Endodermal cell (in vitro differentiated cells): ENCODE measurements at places on chromosomes 1 and 21. TPM values are rescaled to one million over a fixed set of nuclear protein-coding genes. Genes with fewer than 3 reads are reported as not detected.
A peak's percentile ranks its signal among the peaks of the same experiment; 100 is the strongest.

GRCh38 chr1:168903237-168903830 is 174.3 kb upstream of the DPT start:
- H3K36me3 ChIP-seq = no peaks in the 10 kb centered on the region
- DNase-seq = no peak
- H3K4me1 ChIP-seq = no peaks in the 10 kb centered on the region

DNA sequence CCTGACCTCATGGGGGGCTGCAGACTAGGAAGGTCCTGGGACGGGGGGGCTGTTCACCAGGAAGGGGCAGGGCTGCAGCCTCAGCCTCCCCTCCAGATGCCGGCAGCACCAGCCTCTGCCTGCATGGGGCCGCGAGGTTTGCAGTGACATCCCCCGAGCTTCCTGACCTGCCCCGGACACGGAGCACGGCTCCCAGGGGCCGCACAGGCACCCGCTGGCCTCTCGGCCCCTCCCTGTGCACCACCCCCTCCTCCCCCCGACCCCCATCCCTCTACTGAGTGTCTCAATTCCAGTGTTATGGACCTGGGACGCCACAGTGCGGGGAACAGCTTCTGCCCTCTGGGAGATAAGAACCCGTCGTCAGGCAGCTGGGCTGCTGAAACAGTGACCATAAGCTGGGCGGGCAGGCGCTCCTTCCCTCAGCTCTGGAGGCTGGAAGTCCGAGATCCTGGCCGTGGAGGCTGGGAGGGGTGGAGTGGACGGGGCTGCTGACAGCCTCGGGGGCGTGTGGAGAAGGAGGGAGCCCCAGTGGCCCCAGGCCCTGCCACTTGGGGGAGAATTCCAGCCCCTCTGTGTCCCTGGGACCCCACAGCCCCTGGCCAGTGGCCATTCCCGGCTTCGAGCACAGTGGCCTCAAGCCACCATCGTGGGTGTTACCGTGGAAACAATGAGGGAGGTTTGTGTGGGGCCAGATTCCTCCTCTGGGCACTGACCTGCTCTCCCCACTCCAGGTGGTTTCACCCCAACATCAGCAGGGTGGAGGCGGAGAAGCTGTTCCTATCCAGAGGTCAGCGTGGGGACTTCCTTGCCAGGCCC is 11.6 kb downstream of the RNF223 start:
- H3K27me3 ChIP-seq = peaks cover 70% of the 10 kb centered on the region
- H3K4me1 ChIP-seq = no peaks in the 10 kb centered on the region
- no peak overlapping the region for H3K4me3 ChIP-seq

- DNase-seq = no peak
- H3K27me3 ChIP-seq = no peaks in the 10 kb centered on the region
- no peak overlapping the region for H3K4me3 ChIP-seq
- H3K36me3 ChIP-seq = no peaks in the 10 kb centered on the region
- H3K27ac ChIP-seq = no peak overlapping the region
Measured at GRCh38 chr1:169259816-169260215, 107.8 kb downstream of the NME7 start.

DNA sequence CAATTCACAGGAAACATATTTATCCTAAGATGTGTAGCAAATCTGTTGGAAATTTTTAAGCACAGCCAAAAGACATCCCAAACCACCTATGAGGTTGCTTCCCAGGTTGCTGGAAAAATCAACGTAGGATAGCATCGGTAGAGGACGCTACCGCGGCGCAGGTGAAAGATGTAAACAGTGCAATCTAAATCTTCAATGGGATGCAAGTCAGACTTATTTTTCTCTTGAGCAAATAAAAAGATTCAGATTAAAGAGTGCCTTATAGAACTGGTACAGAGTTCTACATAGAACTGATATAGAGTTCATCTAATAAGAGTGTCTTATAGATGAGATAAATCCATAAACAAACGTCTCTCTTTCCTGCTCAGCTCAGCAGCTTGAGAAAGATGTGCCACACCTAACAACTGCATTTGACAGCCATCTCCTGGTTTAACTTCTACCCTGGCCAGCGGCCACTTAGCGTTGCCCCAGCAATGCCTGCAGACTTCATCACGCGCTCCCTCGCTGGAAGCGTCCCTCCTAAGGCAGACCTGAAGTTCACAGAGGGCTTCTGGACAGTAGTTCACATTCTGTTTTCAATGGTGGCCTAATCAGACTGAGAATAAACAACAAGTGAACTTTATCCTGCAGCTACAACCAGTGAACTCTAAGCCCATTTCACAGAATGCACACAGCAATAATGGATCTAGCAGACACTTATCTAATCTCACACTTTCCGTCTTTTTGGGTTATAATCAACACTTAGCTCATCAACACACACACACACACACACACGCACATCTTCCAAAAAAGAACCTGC is 164.5 kb downstream of the TOMM20 start:
- DNase-seq = no peak
- no peaks in the 10 kb centered on the region for H3K36me3 ChIP-seq
- H3K27ac ChIP-seq = no peak overlapping the region

- H3K4me1 ChIP-seq = no peaks in the 10 kb centered on the region
- H3K27me3 ChIP-seq = no peaks in the 10 kb centered on the region
- H3K36me3 ChIP-seq = no peaks in the 10 kb centered on the region
- DNase-seq = no peak
Measured at GRCh38 chr1:179476484-179476883, 99.3 kb downstream of the NPHS2 start.

DNA sequence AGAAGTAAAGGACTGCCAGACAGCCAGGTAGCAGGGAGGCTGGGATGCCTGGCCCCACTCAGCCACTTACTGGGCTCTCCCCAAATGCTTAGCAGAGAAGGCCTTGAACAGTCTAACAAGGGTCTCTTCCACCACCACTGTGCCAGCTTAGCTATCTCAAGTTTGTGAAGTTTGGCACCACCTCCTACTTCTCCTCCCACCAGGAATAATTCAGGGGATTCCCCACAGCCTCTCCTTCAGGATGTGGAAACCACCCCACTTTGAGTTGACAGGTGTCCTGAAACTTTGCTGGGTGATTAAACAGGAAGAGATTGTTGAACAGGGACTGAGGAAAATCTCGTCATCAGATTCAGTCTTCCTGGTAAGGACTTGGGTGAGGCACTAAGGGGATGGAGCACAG is 59.4 kb upstream of the ATP1B1 start:
- no peaks in the 10 kb centered on the region for H3K27me3 ChIP-seq
- H3K27ac ChIP-seq = no peak overlapping the region
- DNase-seq = no peak
- no peaks in the 10 kb centered on the region for H3K36me3 ChIP-seq
- no peaks in the 10 kb centered on the region for H3K4me1 ChIP-seq
- no peak overlapping the region for H3K4me3 ChIP-seq

DNA sequence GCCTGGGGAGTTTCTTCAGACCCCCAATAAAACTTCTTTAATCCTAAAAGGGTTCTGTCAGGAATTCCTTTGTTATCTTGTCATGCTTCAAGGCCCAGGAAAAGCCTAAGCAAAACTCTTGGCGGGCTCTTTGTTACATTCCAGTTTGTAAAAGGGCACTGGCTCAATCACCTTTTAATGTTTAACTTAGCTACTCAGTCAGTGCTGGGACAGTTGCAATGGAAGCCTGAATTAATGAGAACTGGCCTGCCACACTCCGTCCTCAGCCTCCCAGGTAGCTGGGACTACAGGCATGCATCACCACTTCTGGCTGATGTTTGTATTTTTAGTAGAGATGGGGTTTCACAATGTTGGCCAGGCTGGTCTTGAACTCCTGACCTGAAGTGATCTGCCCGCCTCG is 21.3 kb upstream of the ASB17 start:
- H3K27ac ChIP-seq = no peak overlapping the region
- H3K4me3 ChIP-seq = no peak overlapping the region
- H3K36me3 ChIP-seq = no peaks in the 10 kb centered on the region
- peaks cover 2% of the 10 kb centered on the region for H3K4me1 ChIP-seq

GRCh38 chr1:246790364-246790763 is 66.2 kb downstream of the SCCPDH start:
- H3K27me3 ChIP-seq = no peaks in the 10 kb centered on the region
- no peak overlapping the region for H3K4me3 ChIP-seq
- H3K36me3 ChIP-seq = no peaks in the 10 kb centered on the region
- no peak for DNase-seq
- H3K4me1 ChIP-seq = no peaks in the 10 kb centered on the region

DNA sequence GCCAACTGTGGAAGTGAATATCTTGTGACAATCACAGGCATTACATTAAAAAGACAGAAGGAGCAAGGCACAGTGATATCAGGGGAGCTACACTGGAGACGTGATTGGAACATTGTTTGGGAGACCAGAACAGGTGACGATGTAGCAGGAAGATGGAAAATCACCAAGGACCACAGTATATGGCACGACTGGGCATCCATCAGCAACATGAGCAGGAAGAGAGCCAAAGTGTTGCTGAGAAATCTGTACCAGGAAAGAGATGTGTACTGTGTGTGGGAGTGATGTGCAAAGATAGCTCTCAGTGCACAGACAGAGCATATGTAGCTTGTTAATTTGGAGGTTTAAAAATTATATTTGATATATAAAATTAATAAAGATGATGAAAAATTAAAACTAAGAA is 790.6 kb upstream of the ADGRL2 start:
- DNase-seq = no peak
- no peaks in the 10 kb centered on the region for H3K36me3 ChIP-seq
- H3K27ac ChIP-seq = no peak overlapping the region
- no peaks in the 10 kb centered on the region for H3K27me3 ChIP-seq
- peaks cover 11% of the 10 kb centered on the region for H3K4me1 ChIP-seq

DNA sequence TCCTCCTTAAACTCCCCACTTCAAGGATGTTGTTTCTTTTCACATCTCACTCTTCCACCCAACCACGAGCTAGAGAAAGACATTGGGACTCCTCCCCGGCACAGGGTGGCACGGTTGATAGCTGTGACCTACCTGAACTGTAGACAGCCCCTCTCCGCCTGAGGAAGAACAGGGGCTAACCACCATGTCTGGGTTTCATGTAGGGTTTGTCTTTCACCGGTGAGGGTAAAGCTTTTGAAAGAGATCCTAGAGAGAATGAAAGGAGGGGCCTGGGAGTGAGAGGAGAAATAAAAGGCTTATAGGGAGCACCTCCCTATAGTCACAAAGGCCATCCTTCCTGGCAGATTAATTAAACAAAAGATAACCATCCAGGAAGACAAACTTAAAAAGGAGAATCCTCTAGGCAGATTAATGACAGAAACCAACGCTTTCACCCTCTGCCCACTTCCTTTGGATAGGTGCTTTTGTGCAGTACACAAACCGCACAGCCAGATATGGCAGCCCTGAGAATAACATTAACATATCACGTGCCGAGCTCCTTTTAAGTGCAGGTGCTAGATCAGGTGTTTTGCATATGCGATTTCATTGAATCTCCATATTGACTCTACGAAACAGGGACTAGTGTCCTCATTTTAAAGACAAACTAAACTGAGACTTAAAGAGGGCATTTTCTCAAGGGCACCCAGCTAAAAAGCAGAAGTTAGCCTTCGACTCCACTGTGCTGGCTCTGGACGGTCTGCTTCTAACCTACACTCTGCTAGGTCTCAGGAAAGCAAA is 178.1 kb upstream of the RUNX1 start:
- peaks cover 8% of the 10 kb centered on the region for H3K4me1 ChIP-seq
- no peaks in the 10 kb centered on the region for H3K36me3 ChIP-seq
- no peak overlapping the region for H3K4me3 ChIP-seq
- no peak overlapping the region for H3K27ac ChIP-seq
- DNase-seq = no peak

DNA sequence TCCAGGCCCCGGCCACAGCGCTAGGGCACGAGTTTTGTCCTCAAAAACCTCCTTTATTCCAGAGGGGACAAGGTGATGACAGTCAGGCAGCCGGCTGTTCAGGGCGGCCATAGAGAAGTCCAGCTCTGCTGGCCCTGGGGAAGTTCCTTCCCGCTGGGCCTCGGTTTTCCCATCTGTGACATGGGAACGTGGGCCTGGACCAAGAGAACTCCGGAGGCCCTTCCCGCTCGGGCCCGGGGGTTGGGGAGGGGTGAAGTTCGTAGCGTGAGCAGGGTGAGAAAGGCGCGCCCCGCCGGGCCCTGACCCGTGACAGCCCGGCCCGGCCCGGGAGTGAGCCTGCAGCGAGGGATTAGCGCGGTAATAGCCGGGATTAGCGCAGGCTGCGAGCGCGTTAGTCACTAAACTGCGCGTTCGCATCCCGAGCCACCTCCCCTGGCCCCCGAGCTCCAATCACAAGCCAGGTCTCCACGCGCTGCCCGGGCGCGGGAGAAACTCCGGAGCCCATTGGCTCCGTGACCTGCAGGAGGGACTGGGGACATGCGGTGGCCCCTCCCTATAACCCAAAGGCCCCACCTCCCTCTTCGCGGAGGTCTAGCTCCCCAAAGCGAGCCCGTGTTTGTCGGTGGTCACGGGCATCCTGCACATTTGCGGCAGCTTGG is 29.8 kb upstream of the PADI2 start:
- no peaks in the 10 kb centered on the region for H3K4me1 ChIP-seq
- H3K4me3 ChIP-seq = no peak overlapping the region
- H3K27ac ChIP-seq = no peak overlapping the region
- H3K27me3 ChIP-seq = no peaks in the 10 kb centered on the region
- no peak for DNase-seq

DNA sequence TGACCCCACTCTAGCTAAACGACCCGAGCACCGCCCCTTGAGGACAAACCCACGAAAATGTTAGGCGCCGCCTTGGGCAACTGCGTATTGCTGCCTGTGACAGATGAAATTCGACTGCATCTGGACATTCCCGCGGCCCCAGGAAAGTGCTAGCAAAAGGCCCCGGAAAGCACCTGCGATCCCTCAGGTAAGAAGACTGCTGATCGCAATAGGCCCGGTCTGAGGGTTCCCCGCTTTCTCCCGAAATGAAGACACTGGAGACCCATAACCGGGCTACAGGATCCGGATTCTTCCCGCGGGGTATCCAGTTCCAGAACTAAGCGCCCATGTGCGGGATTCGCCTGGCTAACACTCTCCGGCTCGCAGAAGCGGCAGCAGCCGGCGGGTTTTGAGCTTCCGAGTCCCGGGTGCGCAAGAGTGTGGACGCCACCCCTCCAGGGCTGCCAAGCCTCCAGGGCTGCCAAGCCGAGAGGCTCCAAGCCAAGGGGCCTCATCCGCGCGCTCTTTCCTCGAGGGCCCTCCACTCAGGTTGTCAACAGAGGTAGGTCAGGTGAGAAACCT is 157.9 kb upstream of the NBPF11 start:
- no peak for DNase-seq
- H3K27ac ChIP-seq = no peak overlapping the region
- peaks cover 92% of the 10 kb centered on the region for H3K27me3 ChIP-seq
- no peaks in the 10 kb centered on the region for H3K36me3 ChIP-seq
- peak overlapping the region; percentile 86 for H3K4me3 ChIP-seq

TMPRSS15 gene
- total RNA-seq = 0.13 and 0.25 TPM in 2 replicates

LMX1A gene
- 1.6 and 3.8 TPM in 2 replicates for total RNA-seq

ADIPOR1 gene
- total RNA-seq = 68.1 and 77.3 TPM in 2 replicates

CD1B gene
- total RNA-seq = not detected in 2 replicates

NTRK1 gene
- total RNA-seq = 0.41 and 0.44 TPM in 2 replicates

ODR4 gene
- total RNA-seq = 20.8 to 25.0 TPM (median 22.2 TPM) in 3 replicates

LRRC7 gene
- total RNA-seq = 2.2 and 2.3 TPM in 2 replicates

ANGPTL3 gene
- not detected in 2 replicates for total RNA-seq

FCER1A gene
- total RNA-seq = not detected in 2 replicates

ASCL5 gene
- 0.56 to 1.2 TPM (median 1.2 TPM) in 3 replicates for total RNA-seq

SIK1 gene
- total RNA-seq = 3.5 to 13.5 TPM (median 3.8 TPM) in 3 replicates

IL20 gene
- not detected in 3 replicates for total RNA-seq
